ENCODE measurements at places on chromosomes 11 and 22.

GRCh38 chr22:40819599-40820140, 524 bp upstream of the SLC25A17 start:
- DNase-seq: no peak

DNA sequence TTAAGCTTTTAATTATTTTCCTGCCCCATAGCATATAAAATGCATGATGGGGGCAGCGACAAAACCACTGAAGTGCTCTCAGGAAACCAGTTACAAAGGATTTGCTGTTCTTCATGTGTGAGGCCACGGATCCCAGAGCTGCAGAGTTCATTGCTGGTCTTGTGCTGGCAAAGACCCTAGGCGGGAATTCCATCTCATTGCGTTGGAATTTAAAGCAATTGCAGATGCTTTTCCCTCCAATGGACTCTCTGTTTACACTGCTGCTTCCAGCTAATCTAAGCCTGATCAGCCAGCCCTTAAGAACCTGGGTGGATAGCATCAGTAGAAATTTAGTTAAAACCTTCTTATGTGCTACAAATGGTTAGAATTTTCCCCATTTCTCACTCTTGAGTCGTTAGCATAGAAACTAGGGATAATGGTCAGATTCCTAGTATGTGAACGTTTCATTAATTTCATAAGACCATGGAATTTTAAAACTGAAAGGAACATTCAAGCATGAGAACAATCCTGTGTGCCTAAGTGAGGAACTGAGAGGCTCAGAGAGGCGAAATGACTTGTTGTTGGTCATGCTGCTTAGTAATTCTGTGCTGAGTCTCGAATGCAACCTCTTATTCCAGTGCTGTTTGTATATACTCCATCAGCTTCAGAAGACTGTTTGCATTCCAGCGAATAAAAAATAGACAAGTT, 36.1 kb upstream of the ADSL start:
- no peak for DNase-seq

DNA sequence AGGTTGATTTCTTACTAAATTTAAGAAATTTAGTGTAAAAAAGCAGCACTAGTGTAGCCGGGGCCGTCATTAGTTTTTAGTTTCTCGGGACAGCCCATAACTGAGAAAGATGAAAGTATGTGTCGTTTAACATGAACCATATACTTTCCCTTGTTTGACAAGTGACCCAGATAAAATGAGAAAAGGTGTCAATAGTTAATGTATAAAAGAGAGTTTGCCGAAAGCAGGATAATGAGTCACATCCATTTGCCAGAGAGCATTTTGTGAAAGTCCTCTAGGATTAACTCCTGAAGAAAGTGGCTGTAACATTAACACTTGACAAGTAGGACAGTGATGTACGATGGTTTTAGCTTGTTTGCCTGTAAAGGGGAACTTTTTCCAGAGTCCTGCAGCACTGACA, 13.5 kb downstream of the OR52K1 start:
- DNase-seq: no peak

GRCh38 chr11:62542750-62543567, 3.6 kb downstream of the AHNAK start:
- peak; percentile 73 for DNase-seq

GRCh38 chr11:66639066-66639813, 737 bp downstream of the RBM4 start:
- no peak for DNase-seq

GRCh38 chr11:75031771-75032549, 43.2 kb downstream of the NEU3 start:
- DNase-seq: no peak

GRCh38 chr11:749731-750130, 2.5 kb downstream of the TALDO1 start:
- no peak for DNase-seq

Data from RWPE2 (cell line).